ENCODE measurements at places on chromosomes 4 and X. TPM values are rescaled to one million over a fixed set of nuclear protein-coding genes. Genes with fewer than 3 reads are reported as not detected.

P2RY4 gene
- total RNA-seq, result 0.23 TPM

DNA sequence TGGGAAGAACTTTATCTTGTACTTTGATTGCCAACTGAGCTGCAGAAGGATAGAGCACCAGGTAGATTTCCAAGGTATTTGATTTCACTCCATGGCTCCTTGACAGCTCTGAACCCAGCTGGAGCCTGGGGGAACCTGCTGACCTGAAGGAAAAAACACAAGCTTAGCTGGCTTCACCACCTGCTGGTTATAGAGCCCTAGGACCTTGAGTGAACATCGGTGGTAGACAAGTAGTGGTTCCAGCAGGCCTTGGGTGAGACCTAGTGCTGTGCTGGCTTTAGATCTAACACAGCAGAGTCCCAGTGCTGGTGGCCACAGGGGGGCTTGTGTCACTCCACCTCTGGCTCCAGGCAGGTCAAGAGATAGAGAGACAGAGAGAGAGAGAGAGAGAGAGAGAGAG is 1102.6 kb downstream of the ADGRL3 start:
- DNase-seq, result no peak

DNA sequence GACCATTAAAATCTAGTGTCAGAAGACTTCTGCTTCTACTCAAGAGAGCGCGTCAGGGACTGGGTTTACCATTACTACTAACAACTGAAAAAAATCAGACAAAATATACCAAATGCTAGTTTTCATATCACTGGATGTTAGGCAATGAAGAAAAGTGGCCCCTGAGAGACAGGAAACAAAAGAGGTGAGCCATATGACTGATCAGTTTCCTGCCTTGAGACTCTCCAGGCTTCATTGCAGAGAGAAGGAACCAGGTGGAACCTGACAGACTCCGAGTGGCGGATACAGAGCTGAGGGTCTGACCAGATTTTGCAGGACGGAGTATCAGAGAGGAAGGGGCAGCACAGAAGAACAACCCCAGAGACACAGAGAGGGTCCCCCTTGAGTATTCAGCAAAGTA is 86.3 kb downstream of the C4orf51 start:
- DNase-seq, result no peak

- DNase-seq, result no peak
Measured at GRCh38 chr4:16503421-16504100, 277.3 kb upstream of the TAPT1 start.

DNA sequence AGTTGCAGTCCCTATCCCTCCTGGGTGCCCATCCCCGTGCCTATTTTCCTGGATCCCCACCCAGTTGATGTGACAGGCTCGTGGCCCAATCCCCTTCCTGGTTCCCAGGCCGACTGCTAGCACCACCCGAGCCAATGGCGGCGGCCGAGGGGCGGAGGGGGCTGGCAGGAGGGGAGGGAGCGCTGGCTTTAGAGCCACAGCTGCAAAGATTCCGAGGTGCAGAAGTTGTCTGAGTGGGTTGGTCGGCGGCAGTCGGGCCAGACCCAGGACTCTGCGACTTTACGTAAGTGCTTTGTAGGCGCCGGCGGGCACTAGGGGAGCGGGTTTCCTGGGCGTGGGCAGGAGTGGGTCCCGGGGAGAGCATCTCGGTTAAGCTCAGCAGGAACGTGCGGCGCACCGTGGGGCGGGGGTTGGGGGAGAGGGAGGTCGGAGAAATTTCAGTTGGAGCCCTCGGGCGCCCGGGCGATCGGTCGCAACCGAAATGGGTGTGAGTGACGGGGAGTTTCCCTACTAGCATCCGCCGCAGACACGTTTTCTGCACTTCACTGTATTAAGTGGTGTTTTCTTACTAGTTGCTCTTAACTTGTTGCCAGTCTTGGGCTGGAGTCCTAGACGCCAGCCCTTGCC is at the start of gene PLS3:
Gene PLS3, plus strand, starts transcription at position 197 of the 627 bp plus-strand sequence. CDS start 49,077 bp downstream, outside the sequence.
- peak; percentile 89 for DNase-seq

Data from upper lobe of right lung (tissue), 1 donor.